ENCODE measurements at places on chromosomes 16 and 17.

- DNase-seq, result no peak
Observed at GRCh38 chr17:18190628-18191235, 7.1 kb downstream of the ALKBH5 start.

DNA sequence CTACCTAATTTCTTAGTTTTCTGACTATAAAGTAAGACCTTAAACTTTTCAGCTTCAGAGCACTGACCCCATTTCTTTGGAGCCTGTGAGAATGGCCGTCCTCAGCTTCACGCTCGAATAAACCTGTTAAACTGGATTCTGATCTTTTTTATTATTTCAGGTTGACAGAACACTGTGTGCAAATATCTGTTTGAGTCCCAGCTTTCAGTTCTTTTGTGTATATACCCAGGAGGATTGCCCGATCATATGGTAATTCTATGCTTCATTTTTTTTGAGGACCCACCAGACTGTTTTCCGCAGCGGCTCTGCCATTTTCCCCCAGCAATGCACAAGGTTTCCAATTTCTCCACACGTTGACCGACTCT, 19.8 kb upstream of the KCNH6 start:
- DNase-seq, result no peak

DNA sequence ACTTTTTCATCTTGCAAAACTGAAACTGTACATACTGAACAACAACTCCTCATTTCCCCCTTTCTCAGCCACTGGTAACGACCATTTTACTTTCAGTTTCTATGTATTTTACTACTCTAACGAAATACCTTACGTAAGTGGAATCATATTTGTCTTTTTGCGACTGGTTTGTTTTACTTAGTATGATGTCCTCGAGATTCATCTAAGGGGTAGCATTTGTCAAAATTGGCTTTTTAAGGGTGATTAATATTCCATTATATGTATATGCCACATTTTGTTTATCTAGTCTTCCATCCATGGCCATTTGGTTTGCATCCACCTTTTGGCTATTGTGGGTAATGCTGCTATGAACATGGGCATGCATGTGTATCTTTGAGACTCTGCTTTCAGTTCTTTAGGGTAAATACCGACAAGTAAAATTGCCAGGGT, 10.4 kb downstream of the KPNB1 start:
- DNase-seq, result no peak

- DNase-seq, result no peak
Observed at GRCh38 chr17:73096866-73097265, 4.4 kb upstream of the SLC39A11 start.

- no peak for DNase-seq
Observed at GRCh38 chr16:62869837-62870236, 833.6 kb upstream of the CDH8 start.
